ENCODE measurements at places on chromosomes 13 and 19.
A peak's percentile ranks its signal among the peaks of the same experiment; 100 is the strongest.

DNA sequence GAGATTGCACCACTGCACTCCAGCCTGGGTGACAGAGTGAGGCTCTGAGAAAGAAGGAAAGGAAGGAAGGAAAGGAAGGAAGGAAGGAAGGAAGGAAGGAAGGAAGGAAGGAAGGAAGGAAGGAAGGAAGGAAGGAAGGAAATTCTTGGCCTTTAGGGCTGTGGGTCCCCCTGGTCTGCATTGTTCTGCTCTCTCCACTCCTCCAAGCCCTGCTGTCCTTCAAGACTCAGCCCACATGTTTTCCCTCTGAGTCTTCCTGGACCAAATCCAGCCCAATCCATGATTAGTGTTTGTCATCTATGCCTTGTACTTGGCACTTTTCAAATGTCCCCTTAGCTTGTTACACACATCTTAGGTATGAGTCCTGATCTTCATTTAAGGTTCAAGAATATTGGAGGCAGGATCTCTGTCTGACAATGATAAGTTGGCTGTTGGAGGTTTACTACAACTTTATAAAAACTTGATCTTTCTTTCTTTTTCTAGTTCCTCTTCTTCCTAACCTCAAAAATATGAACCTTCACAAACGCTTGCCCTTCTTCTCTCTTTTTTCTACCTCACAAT, 48.8 kb upstream of the INTS6 start:
- peak; percentile 35 for DNase-seq

DNA sequence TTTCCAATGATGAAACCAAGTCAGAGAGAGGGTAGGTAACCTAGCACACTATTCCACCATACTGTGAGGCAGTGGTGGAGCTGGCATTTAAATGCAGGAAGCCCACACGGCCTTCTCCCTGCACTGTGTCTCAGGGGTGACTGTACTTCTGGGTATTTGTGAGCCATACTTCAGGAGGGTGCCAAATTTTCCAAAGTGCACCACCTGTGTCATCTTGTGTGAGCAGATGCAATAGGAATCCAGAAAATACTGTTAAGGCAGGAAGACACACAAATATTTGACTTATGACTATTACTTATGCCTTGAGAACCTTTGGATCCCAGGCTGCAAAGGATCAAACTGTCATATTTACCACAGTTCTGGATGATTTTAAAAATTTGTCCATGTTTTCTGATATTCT, 17.3 kb downstream of the ZNF229 start:
- DNase-seq: no peak

DNA sequence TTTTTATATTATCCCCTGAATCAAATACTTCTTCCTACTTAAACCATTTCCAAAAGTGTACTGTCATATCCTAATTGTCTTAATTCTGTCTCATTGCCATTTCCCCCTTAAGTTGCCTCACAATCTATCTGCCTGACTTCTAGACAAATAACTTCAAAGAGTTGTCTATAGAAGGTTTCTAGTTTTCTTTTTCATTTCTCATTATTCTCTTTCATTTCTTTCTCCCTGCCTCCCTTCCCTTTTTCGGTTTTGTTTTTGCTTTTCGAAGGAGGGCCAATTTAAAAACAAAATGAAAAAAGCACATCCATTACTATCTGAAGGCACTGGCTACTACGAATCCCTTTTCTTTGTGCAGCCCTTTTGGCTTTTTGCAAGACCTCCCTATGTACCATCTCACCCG, 367.2 kb downstream of the DNAJC15 start:
- no peak for DNase-seq

DNA sequence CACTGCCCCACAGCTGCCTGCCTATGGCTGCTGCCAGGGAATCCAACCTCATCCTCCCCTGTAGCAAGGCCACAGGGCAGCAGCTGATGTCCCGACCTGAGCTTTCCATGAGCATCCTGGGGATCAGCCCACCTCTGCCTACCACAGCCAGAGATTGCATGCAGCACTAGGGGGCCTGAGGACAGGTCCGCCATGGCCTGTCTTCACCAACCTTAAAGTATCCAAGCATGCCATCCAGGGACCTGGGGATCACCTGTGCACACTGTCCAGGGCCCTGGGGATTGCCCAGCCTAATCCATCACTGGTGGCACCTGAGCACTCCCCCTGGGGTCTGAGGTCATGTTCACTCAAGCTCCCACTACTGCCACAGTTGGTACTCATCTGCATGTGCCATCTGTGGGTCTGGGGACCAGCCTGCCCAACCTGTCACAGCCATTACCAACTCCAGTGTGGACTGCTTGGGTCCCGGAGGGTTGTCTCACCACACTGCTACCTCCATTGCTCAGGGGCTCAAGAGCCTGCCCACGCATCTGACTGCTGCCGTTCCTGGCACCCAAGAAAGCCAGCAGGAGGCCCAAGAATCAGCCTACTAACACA, 53.0 kb downstream of the KCTD15 start:
- no peak for DNase-seq

All from Daoy (cell line).